Thymus (tissue), 14 donors: ENCODE measurements at places on chromosomes 5 and 9. TPM values are rescaled to one million over a fixed set of nuclear protein-coding genes. Genes with fewer than 3 reads are reported as not detected.

DNA sequence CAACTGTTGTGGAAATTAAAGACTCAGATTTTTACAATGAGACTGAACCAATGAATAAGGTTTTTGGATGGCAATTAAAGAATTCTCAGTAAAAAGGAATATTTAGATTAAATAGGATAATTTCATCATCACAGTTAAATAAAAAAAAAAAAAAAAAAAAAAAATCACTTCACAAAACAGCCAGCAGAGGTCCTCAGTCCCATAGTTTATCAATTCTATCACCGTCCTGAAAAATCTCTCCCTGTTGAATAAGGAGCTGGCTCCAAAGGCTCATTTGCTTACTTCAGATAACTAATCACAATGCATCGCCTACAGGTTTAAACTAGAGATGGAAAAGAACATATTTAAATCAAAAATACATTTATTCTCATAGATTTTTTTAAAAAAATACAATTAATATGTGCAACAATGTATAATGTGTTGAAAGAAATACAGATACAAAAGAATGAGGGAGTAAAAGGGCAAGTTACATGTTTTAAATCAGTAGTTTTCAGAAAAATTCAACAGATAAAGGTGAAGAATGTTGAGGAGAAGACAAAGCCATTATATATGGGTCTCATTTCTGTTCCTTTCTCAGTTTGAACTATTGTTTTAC is 175.8 kb upstream of the CHD1 start:
- DNase-seq = no peak

The MLANA gene
- 0.09 TPM for polyA plus RNA-seq

DNA sequence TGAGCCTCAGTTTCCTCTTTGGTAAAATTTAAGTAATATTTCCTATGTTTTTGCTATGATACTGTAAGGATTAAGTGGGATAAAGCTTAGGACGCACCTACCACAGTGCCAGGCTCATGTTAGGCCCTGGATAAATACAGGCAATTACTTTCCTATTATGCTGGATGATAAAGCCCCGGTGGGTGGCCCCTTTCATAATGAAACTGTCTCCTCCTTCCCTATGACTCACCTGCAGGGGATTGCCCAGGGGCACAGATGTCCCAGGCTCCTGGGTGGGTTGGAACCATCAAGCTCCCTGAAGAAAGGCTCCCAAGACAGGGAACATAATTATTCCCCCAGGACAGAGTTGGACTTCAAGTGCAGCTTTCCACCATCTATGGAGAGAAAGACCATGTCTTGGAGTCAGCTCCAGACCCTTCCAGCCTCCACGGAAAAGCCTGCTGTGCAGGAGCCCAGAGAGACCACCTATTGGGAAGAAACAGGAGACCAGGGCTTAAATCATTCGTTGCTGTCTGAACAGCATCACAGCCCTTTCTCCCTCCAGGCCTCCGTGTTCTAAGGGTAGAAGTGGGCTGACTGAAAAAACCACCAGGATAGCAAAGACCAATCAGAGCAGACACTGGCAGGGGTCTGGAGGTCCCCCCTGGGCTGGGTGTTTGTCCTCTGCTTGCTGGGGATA is 43.2 kb upstream of the FOXE1 start:
- no peak for DNase-seq

GRCh38 chr5:10634050-10634449 is 70.2 kb downstream of the ANKRD33B start:
- no peak for DNase-seq

GRCh38 chr5:56028708-56029107 is 33.9 kb upstream of the IL6ST start:
- no peak for DNase-seq
